ENCODE measurements at places on chromosomes 5 and 9. TPM values are rescaled to one million over a fixed set of nuclear protein-coding genes. Genes with fewer than 3 reads are reported as not detected.

- DNase-seq, result no peak
These were observed 47.2 kb downstream of the INSYN2B start for GRCh38 chr5:169933127-169933526.

GRCh38 chr5:94391996-94392395, 226.4 kb downstream of the KIAA0825 start:
- DNase-seq, result no peak

GRCh38 chr5:8868283-8868682, 677.6 kb downstream of the SEMA5A start:
- DNase-seq, result no peak

DNA sequence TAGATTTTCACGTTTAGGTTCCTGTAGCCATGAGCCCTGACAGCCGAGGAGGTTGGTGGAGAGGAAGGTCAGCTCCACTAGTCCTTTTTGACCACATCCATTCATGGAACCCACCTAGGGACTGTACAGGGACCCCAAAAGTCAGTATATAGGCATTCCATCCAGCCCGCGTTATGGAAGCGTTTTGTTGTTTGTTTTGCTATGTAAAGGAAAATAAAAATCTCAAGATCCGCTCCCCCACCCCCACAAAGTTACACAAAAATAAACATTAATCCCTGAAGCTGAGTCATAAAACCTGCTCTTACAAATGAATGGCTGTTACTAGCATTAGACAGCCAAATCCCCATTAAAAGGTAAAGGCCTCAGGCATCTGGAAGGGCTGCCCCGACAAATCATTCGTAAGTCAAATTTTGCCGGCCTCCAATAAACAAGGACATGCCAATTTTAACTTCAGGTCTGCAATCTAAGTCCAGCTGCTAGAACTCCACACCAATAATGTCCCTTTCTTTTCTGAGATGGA, 292.9 kb downstream of the MED10 start:
- DNase-seq, result no peak

DNA sequence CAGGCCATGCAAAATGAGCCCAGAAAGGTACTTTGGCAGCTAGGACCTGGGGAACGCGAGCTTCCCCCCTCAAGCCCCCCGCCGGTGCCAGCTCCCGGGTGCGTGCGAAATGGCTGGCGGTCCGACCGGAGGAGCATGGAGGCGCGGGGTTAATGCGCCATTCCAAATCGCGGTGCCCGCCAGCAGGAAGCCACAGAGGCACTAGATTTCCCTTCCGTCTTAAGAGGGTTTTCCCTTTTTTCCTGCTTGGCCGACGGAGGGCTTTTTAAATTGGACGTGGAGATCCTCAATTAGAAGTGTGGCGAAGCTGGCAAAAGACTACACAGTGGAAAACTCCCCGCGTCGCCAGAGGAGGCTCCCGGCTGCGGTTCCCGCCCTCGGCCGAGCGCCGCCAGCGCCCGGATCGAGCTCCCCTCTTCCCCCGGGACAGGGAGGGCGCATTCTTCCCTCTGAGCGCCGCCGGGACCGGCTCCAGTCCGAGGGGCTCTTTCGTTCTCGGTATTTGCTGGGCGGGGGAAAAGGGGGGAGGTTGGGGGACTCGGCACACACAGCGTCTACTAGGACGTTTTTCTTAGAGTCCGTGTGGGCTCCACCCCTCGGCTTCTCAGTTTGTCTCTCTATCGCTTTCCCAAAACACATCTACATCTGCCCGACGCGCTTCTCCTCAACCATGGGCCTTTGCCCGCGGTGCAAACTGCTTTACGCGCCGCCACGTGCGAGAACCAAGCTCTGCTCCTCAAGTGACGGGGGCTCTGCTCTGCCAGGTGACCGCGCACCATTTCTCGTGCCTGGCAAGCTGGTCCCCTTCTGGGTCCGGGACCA, 3.0 kb downstream of the GDNF start:
- no peak for DNase-seq

DNA sequence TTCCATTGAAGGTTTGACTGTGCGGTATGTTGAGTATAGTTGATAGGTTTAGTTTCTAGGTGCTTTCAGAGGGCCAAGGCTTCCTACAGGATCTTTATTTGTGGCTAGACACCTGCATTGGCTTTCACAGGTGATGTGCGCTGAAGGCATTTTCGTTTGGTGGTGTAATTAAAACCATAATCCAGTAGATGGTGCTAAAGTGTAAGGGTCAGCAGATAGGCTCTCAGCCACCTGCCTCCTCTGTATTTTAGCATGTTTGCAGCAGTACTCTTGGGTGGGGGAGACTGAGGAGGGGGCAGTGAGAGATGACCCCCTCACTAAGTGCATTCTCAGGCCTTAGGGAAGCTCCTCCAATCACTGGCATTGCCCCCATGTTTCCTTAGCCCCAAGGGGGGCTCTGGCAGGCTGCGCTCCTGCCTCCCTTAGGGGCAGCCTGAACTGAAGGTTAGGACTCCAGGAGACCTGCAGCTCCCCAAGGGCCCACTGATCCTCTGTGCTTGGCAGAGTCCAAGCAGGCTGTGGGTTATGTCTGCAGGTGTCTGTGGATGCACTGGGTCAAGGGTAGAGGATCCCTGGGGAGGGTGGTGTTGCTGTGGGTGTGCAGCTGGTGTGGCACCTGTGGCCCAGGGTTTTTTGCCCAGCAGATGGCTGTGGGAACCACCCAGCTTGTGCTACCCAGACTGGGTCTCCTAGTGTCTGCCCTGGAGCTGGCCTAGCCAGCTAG, 23.4 kb downstream of the CDK20 start:
- DNase-seq, result no peak

Gene TLX3
- total RNA-seq, result not detected

Gene ISL1
- not detected for total RNA-seq

Data from spleen (tissue), 13 donors.